GM19239 (cell line): ENCODE measurements at places on chromosomes 13 and 19.

GRCh38 chr13:20303636-20304035, 71.5 kb upstream of the GJB6 start:
- no peak for DNase-seq

- no peak for DNase-seq
Observed at GRCh38 chr13:114257014-114257413, 22.3 kb downstream of the CDC16 start.

DNA sequence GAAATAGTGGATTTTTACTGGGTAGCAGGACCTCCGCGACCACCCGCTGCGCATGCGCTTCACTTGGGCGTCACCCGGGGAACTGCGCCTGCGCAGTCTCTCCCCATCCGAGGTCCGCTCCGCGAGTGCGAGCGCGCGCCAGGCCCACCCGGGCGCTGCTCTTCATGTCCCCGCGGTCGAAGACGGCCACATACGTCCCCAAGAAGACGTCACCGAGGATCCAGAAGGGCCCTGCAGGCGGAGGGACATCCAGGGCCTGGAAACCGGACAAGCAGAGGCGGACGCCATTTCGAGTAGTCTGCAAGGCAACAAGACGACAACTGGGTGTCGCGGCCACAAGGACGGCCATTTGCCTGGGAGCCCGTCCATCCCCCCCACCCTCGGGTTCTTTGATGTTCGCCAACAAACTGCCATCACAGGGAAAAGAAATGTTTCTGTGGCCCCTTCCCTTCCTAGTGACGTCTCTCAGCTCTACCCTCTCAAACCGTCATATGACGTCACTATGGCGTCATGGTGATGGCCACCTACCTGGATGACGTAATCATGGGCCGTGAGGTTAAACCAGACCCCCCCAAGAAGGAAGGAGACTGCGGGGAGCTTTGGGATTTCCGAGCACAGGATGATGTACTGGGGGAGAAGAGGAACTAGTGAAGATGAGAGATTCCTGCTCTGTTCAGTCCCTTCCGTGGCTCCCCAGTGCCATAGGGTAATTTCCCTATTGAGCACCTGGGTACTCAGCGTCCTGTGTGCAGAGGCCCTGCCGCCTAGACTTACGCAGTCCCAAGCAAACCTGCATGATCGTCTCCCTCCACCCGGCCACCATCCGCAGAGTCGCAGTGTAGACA, 6.7 kb downstream of the NAPSA start:
- no peak for DNase-seq

- DNase-seq, result no peak
Observed at GRCh38 chr19:15974856-15975255, 26.0 kb downstream of the OR10H4 start.

- DNase-seq, result no peak
Observed at GRCh38 chr19:31675193-31675913, 326.1 kb upstream of the TSHZ3 start.

- DNase-seq, result peak; percentile 12
Observed at GRCh38 chr13:22278336-22278929, 607.6 kb downstream of the FGF9 start.

GRCh38 chr19:54138489-54139256, 1.1 kb downstream of the CNOT3 start:
- DNase-seq, result no peak

DNA sequence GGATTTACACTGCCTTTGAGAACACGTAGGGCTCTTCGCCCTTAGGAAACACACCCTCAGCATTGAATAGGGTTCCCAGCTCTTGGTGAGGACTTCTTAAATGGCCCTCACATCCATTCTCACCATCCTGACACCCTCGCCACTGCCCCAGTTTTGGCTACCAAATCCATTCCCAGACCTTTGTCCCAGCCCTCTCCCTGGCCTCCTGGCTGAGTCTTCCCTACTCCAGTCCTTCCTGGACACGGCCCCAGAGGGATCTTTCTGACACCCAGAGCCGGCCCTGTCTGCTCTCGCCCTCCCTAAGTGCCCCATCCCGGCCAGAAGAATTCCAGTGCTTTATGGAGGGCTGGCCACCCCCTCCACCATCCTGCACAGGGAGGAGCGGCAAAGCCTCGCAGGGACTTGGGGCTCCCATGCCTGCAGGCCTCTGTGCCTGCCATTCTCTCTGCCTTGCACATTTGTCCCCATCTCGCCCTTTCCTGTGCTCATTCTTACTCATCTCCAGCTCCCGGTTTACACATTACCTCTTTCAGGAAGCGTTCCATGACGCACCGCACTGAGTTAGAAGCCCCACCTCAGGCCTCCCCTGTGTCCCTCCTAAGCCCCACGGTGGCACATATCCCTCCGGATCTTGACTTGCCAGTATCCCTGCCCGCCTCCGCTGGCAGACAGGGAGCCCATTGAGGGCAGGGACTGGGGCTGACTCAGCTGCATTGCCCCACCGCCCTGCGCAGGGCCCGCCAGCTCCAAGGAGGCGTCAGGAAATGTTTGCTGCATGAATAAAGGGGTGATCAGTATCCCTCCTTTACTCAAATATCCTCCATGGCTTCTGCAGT, 11.0 kb upstream of the KLK14 start:
- no peak for DNase-seq

DNA sequence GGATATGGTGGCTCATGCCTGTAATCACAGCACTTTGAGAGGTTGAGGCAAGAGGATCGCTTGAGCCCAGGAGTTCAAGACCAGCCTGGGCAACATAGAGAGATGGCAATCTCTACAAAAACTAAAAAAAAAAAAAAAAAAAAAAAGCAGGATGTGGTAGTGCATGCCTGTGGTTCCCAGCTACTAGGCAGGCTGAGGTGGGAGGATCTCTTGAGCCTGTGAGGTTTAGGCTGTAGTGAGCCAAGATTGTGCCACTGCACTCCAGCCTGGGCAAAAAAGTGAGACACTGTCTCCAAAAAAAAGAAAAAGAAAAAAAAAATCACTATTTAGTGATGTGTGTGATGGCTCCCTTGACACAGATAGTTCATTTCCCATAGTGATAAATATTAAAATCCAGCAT, 365.0 kb upstream of the NBEA start:
- no peak for DNase-seq

GRCh38 chr13:110971486-110971885, 56.6 kb upstream of the ANKRD10 start:
- DNase-seq, result no peak
